ENCODE measurements at places on chromosomes 7 and 10.

DNA sequence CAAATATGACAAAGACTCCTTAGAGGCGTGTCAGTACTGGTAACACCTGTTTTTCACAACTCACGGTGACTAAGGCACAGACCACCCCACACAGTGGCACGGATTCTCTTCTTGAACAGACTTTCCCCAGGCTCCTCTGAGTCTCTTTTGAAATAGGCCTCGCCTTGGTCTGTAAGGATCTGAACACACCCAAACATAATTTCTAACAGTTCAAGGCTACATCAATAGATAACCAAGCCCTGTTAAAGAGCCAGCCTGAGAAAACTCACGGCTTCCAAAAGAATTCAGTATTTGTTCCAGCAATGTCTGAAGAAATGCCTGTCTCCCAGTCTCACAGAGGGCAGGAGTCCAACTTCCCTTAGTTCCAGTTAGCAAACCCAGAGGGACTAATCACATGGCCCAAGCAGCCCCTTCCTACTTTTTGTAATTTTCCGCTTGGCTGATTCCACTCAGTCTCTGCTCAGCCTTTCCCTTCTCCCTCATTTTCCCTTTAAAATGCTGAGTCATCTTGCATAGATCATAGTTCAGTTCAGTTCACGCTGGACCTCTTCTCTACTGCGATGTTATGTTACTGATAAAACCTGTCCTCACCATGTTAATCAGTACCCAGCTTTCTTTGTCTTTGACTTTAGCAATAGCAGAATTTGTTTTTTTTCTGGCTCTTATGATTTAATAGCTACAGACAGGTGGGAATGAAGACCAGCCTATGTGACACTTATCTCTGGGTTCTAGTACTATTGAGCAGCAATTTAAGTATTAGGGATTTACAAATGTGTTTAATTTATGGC is 22.6 kb upstream of the AKR1C3 start:
- no peak for DNase-seq

DNA sequence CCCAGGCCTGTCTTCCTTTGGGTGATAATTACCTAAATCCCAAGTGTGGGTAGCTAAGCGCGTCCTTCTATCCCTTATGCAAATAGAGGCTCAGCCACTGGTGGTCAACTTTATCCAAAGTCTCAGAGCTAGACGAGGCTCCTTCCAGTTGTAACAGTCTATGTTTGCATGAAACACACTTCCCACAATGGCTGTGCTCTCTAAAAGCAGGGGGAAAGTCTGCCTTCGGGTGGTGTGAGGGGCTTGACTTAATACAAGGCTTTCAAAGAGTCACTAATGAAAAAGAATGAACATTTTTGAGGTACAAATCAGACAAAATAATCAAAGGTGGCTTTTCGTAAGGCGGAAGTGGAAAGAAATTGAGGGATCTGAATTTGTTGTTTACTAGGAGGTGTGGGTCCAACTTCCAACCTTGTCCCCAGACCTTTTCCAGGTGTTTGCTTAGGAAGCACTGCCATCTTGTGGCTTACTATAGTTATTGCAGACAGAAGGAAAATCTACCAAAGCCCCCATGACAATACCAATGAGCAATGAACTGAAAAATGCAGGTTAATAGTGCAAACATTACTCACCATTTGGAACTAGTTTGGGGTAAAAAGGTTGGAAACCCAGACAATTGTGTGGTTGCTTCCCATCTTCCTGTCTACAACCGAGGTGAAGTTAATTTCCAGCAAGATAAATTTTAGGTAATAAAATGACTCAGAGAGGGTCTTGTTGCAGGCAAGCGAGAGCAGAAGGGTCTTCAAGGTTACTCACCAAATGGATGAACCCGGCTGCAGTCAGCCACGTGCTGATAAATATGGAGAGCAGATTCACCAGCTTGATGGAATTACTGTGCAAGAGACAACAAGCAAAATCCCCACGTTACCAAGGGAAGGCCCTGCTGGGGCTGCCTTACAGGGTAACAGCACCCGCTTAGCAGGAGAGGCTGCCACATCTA is 525.7 kb downstream of the KCNMA1 start:
- DNase-seq = no peak

GRCh38 chr7:20954711-20955619 is 168.3 kb upstream of the SP8 start:
- no peak for DNase-seq

- no peak for DNase-seq
Observed at GRCh38 chr7:159218607-159219006, 73.9 kb upstream of the VIPR2 start.

GRCh38 chr10:78179886-78180705 is 146.4 kb downstream of the RPS24 start:
- DNase-seq = no peak

DNA sequence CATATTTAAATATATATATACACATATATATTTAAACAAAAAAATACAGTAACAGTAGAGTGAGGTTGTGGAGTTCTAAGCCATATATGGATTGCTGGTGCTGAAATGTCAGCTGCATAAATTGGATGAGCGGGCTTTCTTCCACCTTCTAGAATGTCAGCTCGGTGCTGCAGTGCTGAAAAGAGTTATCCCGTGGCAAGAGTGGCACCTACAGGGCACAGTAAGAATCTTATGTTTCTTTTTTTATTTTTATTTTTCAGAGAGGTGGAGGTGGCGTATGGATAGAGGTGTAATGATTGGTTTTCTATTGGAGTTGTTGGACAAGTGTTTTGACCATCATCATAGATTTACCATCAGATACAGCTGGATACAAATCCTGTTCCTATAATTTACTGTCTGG is 86.2 kb upstream of the DYNC1I1 start:
- DNase-seq = no peak

- DNase-seq = no peak
Observed at GRCh38 chr10:112950714-112951358, 789 bp downstream of the TCF7L2 start.

DNA sequence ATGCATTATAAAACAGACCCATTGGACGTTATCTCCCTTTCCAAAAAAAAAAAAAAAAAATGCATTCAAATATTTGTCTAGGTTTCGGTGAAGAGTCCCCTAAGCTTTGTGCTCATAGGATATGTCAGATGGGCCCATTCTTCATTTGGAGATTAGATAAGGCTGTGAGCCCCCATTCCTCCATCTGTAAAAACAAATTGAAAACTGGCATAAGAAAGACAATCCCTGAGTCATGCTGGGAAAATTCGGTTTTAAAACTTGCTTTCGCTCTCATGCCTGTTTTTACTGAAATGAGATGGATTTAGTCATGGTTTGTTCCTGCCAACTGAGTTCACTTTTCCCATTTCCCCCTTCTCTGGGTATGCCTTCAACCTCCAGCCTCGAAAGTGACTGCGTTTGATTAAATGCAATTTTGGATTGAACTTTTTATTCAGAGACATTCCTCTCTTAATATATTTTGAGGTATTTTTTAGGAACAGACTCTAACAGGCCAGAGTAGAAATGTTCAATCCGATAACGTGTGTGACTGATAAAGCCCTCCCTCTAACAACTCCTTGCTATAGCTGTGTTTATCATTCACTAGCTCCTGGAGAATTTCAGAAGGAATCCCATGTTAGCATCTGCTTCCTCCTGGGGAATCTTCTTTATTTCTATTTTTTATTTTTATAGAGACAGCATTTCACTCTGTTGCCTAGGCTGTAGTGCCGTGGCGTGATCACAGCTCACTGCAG is 190.9 kb upstream of the LYZL2 start:
- DNase-seq = no peak

- DNase-seq = no peak
Observed at GRCh38 chr10:122499491-122499941, 38.2 kb downstream of the HTRA1 start.

DNA sequence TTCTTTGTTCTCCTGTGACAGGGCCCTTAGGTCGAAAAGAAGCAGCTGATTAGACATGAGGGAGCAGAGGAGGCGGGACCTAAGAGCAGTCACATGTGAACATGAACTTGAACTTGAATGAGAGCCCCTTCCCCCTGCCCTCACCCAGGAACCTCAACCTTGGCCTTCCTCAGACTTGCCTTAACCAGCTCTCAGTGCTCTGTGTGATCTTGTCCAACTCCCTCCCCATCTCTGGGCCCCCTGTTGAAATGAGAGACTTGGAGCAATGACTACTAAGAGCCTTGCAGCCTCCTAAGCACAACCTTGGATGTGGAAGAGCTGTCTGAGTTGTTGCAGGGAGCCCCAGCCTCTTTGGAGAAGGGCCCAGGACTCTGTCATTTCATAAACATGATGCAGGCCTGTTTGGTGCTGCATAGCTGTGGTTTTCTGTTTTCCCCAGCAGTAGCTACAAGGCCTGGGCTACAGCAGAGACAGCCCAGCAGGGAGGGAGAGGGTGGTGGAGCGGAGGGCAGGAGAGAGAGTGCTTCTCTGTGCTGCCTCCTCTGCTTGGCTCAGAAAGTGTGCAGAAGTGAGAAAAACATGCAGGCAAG is 123.9 kb upstream of the ZMIZ1 start:
- DNase-seq = no peak

GRCh38 chr10:127854769-127855590 is 37.8 kb downstream of the CLRN3 start:
- no peak for DNase-seq

GRCh38 chr10:43963793-43964425 is 315.2 kb upstream of the ZNF32 start:
- no peak for DNase-seq

DNA sequence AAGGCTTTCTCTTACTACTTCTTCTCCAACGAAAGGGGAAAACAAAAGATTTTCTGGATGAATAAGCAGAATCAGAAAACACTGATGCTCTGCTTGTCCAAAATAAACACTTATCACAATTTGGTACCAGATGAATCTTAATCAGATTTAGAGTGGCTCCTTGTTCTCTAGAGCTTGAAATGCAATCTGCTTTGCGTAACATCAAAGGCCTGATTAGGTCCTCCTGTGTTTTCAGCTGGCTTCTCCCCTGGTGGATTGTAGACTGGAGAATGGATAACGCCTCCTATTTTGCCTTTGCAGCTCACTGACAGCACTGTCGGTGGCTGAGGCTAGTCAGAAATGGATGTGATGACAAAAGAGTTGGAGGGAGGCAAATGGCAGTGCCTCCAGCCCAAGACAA is 91.2 kb downstream of the FAM13C start:
- no peak for DNase-seq

DNA sequence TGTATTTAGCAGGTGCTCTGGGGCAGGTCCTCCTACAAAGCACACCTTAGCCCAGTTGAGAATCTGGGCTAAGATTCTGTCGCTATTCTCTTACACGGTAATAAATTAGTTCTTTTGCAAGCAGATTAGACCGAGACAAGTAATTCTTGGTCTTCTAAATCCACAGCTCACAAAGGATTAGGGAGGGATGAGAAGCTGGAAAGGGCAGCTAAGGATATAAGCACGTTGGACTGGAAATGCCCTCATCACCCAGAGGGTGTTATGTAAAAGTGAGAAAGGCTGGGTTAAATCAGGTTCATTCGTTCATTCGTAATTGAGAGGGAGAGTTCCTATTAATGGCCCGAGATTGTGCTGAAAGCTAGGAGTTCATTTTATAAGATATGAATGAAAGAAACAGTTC is 41.8 kb downstream of the PFKFB3 start:
- DNase-seq = no peak

All from stimulated activated CD4-positive, alpha-beta T cell treated with anti-CD3 and anti-CD28 coated beads, TNF-alpha, amount 100 ng/mL, for 1 hour (primary cell).